ENCODE measurements at places on chromosomes 7 and 10.

GRCh38 chr10:30829901-30830300 lies 200.3 kb upstream of the LYZL2 start:
- no peak for DNase-seq

DNA sequence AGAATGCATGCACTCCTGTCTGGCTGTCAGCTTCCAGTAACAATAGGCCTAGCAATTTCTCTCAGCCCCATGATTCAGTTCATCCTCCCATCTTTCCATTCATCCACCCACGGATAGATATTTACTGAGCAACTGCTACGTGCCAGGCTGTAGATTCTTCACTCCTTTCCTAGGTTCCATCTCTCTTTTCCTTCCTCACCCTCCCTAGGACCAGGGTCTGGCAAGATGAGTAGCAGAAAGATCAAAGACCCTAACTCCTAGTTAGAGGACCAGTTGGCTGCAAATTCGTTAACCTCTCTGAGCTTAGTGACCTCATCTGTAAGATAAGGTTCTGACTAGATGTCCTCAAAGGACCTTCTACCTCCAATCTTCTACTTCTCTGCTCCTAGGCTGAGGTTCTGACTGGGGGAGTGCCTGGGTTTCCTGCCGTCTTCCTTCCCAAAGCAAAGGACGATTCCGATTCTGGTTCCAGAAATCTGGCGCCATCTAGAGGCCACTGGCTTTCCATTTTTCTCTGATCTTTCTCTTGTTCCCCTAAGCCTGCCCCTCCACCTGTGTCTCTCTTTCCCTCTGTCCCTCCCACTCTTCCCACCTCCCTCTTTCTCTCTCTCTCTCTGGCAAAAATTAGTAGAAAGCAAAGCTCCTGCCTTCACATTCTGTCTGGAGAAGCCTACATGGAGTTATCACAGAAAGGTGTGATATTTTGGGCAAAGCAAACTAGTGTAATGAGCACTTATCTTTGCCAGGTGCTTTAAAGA lies 26.2 kb downstream of the TBATA start:
- peak; percentile 65 for DNase-seq

GRCh38 chr10:75159519-75159918 lies 48.1 kb downstream of the SAMD8 start:
- no peak for DNase-seq

DNA sequence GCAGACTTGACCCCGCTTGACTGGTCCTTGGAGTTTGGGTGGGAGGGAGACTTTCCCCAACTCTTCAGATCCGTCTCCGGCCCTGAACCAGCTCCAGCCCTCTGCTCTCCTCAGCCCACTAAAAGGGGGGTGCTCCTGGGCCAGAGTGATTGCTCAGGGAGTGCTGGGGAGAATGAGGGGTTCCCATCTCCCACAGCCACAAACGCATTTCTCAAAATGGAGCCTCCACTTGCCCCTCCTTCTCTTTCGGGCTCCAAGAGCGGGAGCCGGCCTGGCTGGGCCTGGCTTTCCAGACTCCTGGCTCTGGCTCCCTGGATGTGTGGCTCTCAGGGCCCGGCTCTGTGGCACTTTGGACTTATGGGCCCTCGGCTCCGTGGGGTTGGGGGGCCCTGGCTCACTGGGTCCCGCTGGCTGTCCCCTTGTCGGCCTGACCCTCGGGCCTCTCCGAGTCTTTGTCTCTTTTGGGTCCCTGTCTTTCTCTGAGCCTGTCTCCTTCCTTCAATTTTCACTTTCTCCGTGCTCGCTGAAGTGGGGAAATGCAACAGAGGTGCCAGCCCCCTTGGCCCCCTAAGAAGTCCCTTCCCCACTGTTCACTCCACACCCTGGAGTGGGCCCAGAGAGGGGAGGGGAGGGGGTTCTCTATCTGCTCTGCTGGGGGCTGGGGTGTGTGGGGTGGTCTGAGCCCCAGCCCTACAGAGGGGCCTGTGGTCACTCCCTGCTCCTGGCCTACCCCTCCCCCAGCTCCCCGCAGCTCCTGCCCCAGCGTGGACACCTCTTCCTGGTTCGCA lies 713 bp downstream of the LZTS2 start:
- DNase-seq = no peak

DNA sequence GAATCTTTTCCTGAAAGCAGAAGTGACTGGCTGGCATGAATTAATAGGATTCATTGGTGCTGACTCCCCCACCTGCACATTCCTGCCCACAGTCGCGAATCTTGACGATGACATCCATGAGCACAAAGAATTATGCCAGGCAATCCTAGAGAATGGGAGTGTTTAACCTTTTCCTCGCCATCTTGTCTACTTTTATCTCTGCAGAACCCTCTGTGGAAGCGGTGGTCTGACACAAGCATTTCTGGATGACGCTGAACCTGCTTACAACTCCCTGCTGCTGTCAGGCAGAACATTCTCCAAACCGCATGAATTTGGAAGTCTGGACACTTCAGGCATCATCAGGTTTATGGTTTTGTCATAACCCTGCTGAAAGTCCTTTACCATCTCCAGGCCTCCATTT lies 36.5 kb downstream of the KLF6 start:
- no peak for DNase-seq

DNA sequence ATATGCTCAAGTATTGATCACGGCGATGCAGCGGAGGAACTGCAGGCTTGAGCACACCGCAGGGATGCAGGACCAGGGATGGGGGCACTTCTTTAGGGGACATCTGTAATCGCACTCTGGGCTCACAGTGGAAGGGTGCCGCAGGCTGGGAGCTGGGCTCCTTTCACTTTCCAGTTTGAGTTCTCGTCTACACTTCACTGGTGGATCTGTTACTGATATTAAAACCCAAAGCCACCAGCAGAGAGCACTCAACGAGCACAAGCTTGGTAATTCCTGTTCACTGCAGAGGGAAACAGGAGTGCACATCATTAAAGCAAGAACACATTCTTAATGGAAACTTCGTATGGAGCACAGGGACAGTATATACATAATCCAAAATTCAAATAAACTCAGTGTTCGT lies 91.3 kb downstream of the PARD3 start:
- no peak for DNase-seq
